IPS-NIHi11 (cell line): ENCODE measurements at places on chromosomes 1 and 21.
A peak's percentile ranks its signal among the peaks of the same experiment; 100 is the strongest.

GRCh38 chr1:218433744-218434143, 88.6 kb downstream of the TGFB2 start:
- no peak for DNase-seq

GRCh38 chr1:223700942-223701637, 11.2 kb upstream of the CAPN2 start:
- DNase-seq: peak; percentile 39

DNA sequence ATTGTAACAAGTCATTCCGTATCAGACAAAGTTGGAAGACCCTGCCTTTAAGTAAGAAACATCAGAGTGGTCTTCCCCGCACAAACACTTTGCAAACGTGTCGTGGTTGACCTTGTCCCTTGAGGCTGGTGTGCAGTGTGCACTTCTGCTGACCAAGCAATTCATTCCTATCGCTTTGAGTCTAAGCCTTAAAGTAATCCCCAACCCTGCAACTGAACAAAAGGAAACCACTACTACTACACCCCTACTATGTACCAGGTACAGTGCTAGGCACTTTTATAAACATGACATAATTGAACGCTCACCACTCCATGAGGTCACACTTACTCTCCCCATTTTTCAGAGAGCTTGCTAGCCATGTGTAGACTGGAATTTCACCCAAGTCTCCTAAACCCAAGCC, 10.6 kb downstream of the ITPKB start:
- no peak for DNase-seq

DNA sequence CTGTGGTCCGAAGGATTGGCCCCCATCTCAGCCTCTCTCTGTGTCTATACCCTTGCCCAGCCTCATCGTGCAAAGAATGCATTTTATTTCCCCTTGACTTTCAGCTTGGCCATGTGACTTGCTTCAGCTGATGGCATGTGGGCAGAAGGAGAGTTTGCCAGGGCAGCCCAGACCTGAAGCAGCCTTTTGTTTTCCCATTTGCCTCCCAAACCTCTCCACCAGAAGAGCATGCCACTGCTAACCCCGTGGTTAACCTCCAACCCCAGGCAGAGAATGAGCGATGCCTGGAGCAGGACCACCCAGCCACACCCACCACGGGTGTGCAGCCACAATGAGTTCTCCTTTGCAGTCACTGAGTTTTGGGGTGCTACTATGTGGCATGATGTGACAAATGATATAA, 136.4 kb downstream of the SETD4 start:
- no peak for DNase-seq

- no peak for DNase-seq
These were observed 8.0 kb downstream of the CYYR1 start for GRCh38 chr21:26565111-26565510.

- DNase-seq: no peak
These were observed 18.7 kb downstream of the TMEM50A start for GRCh38 chr1:25356848-25357247.

DNA sequence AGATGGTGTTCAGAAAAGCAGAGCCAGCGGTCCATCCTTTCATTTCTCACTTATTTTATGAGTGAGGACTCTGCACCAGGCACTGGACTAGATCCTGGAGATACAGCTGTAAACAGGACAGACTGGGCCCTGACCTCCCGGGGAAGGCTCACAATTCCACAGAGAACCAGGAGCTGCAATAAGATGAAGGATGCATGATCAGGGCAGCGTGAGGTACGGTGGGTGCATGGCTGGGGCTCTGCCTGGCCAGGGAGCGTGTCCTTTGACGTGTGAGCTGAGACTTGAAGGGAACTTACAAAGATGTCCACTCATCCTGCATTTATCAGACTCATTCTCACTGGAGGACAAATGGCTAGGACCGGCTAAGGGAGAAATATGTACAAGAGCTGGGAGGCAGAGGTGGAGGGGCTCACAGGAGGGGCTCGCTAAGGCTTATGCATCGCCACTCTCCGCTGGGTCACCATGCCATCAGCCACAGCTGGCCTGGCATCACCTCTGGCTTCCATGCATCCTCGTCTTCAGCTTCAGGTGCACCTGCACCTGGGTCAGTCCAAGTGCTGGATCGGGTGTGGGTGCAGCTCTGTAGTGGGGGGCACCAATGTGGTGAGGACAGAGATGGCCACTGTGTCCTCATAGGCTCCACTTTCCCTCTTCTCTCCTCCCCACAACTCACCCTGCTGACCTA, 213.9 kb downstream of the TOMM20 start:
- no peak for DNase-seq
